ENCODE measurements at places on chromosomes 6 and 20.

GRCh38 chr20:63176427-63177133 lies 39.4 kb downstream of the YTHDF1 start:
- DNase-seq, result no peak

DNA sequence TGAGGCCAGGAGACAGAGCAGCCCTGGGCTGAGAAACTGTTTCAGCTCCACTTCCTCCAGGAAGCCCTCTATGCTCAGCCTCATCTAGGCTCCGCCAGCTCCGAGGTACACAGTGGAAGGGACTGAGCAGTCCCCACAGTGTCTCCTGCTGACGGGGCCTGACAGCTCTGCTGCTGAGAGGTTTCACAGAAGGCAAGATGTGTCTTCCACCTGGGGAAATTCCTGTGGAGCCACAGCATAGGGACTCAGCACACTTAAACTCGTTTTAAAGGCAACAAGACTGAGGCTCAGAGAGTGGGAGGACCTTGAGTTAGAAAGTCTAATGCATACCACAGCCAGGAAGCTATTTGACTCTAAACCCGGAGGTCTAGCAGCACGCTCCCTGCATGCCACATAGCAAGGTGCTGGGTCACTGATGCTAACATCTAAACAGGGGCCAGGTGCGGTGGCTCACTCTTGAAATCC lies 6.8 kb downstream of the ADA start:
- no peak for DNase-seq

DNA sequence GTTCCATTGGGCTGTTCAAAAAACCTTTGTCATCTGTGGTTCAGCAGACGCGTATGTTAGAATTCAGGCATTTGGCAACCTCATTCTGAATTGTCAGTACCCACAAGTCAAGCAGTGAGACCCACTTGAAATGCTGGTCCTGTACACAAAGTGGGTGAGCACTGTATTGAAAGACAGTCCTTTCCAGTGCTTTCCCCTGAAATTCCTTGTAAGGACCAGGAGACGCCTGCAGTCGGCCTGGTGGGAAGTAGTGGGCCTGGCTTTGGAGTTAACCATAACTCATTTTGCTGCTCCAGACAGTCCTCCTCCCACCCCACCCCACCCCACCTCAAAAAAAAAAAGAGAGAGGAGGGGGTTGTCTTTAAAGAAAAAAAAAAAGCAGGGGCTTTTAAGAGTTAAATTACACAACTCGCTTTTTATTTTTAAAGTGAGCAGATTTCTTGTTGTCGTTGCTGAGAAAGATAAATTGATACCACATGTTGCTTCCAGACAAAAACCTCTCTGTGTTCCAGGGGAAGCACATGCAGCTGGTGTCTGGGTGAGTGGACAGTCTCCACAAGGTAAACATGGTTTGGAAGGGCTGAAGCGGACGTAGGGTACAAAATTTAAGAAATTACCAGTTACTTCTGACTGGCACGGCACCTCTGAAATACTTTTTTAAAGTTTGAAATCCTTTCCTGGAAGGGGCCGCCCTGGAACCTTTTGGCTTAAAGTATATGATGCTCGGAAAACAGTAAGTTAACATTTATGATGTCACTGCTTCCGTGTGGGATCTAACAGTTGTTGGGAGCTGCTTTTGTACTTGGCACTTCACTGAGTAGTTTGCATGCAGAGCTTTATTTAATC lies 95.3 kb downstream of the FOXO3 start:
- DNase-seq, result no peak

DNA sequence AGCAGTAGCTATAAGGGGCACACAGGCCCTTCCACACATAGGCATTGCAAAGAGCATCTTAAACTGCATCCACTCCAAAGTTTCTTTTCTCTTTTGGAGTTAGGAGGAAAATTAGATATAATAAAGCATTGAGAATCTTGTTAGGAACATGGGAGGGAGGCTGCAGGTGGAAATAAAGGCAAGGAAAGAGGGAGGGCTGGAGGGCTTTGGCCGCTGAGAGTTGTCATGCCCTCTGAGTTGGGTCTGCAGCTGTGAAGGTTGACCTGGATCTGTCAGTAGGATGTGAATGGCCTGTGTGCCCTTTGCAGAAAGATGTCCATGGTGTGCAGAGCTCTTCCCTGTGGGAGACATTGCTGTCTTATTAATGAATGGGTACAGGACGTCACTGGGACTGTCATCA lies 134.0 kb downstream of the FNDC1 start:
- no peak for DNase-seq

- no peak for DNase-seq
Observed at GRCh38 chr6:28525496-28526039, at the start of gene GPX5. TSS of gene GPX5 (plus strand) at chr6:28525881. CDS start at chr6:28526014, 133 bp downstream.
